AG08396 (cell line): ENCODE measurements at places on chromosomes 11 and 22.

DNA sequence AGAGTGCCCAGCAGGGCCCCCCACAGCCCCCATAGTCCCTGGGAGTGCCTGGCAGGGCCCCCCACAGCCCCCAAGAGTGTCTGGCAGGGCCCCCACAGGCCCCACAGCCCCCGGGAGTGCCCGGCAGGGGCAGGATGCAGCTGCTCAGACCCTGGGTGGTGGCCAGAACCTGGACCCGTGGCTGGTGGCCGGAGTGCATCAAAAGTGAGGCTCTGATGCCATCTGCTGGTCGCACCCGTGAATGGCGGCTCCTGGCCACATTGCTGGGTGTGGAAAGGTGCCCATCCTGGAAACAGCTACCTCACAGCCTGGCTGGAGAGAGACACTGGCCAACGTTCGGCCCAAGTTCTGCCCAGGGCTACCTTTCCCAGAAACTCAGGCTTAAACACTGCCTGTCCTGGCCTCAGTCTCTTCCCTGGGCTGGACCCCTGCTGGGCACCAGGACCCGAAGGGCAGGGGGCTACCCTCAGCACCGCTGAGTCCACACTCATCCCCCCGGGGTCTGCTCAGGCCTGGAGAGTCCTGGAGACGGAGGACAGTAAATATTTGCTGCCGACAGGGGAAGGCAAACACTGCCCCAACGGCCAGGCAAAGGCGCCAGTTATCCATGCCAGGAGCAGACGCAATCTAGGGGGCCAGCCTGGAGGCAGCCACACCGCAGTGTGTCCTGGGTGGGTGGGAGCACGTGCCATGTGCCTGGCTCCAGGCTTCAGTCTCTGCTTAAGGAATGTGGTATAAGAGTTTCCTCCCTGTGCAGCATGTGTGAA lies 4.4 kb downstream of the INS start:
- peak; percentile 92 for DNase-seq

DNA sequence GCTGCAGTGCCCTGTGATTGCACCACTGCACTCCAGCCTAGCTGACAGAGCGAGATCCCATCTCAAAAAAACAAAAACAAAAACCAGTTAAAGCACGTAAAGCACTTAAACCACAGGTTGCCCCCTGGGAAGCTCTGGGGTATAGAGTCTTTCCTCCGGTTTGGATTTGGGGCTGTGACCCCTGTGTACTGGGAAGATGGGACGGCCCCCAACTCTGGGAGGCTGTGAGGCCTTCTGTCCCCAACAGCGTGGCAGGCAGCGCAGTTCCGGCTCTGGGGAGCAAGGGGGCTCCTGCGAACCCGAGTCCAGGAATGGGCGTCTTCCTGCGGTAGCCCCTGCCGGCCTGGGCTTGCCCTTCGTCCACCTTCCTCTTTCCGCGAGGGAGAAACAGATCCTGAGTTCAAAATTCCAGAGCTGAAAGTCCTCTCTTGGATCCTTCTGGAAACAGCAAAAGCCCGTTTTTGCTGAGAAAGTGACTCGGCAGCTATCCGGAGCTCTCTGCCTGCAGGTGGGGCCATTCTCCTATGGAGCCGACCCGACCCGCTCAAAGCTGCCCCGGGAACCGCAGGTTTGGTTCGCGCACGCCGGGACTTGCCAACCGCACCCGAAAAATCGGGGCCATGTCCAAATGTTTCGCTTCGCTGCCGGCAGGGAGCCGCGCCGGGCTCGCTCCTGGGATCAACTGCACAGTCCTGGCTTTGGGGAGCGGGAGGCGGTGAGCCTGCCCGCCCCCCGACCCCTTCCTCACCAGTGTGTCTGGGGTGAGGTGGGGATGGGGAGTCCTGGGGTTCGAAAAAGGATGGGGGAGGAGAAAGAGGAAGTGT lies 36.3 kb upstream of the POLA2 start:
- DNase-seq: peak; percentile 80

DNA sequence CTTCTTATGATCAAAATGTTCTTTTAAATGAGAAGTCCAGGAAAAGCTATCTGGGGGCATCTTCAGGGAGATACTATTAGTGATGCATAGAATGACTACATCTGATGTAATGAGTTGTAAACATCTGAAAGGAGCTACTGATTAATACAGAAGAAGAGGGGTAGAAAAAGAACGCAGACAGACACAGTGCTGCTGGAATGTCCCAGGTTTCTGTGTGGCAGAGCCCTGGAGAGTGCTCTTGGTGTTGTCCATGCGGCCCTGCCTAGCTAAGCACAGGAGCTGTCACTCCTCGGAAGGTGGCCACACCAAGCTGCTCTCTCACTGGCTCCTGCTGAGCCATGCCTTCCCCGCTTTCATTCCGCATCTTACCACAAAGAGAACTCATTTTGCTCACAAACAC lies 768.8 kb downstream of the OPCML start:
- no peak for DNase-seq

DNA sequence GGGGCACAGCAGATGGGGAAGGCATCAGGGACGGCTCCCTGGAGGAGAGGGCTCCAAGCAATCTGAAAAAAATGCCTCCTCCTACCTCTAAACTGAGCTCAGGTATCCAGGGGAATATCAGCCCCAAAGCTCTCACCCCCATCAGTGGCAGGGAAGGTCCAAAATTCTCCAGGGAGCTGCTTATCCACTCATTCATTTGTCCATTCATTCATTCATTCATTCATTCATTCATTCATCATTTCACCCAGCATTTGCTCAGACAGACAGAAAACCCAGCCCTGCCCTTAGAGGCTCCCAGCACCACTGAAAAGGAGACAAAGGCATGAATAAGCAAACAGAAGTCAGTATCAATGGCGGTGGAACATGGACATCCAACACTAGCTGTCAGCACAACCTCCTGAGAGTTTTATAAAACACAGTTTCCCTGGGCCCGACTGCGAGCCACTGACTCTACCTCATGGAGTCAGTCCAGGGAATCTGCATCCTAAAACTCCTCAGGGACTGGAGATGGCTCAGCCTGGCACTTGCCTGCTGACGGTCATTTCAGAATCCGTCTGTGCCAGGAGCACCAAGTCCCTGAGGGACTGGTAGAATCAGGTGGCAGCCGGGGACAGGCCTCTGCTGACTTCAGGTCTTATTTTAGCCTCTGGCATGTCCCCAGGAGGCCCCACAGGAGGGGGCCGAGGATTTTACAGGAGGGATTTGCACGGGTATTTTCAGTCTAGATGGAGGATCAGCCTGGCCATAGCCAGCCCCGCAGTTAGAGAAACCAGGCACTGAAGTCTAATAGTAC lies 164.6 kb downstream of the MN1 start:
- no peak for DNase-seq

GRCh38 chr11:16909359-16910035 lies 104.7 kb downstream of the PLEKHA7 start:
- no peak for DNase-seq

- DNase-seq: no peak
These were observed 3.4 kb downstream of the NLRP6 start for GRCh38 chr11:281486-282161.

DNA sequence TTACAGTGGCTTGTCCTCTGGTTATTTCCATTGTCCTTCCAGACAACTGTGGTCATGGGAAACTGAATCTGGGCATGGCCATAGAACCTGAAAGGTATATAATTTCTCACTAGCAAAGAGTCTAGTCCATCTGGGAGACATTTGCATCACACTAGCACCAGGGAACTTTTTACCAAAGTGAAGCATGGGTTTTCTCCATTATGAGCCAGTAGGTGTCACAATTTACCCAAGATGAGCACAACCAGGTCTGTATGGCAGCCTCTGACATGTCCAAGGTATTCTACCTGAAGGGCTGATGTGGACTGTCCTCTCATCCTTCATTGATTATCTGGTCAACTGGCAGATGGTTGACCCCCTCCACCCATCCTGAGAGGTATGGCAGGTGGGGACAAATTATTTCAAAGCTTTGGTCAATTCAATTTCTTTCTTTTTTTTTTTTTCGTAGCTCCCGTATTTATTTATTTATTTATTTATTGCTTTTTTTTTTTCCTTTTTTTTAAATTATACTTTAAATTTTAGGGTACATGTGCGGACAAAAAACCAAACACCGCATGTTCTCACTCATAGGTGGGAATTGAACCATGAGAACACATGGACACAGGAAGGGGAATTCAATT lies 425.9 kb downstream of the TMEM135 start:
- no peak for DNase-seq

DNA sequence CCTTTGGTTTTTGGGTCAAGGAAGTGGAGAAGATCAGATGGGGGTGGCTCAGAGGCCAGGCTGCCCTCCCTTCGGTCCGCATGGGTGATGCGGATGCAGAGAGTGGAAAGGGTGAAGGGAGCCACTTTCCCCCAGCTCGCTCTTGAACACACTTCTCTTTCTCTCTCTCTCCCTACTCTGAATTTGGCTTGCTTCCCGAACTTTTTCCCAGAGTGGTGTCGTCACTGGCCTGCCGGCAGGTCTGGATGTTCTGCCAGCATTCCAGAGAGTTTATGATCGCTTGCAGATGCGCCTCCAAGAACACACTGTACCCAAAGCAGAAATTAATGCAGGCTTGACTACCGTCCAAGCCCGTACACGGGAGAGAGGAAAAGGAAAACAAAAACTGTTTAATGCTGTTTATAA lies 103.2 kb downstream of the ZBTB16 start:
- DNase-seq: peak; percentile 85

DNA sequence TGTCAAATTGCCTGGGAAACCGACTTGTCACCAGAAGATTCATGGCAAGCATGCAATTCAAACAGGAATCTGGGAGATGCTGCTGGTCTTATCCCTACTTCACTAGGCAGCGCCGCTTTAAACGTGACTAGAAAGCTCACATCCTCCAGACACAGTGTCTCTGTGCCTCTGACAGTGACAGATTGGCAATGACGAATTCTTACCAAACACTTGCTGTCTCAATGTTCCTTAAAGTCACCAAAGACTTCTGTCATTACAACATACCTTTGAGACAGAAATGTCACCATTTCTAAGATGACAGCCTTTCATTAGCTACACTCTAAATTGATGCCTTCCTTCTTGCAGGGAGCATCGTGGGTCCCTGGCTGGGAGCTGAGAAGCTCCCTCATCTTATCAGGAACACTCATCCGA lies 197.8 kb downstream of the CWF19L2 start:
- no peak for DNase-seq

DNA sequence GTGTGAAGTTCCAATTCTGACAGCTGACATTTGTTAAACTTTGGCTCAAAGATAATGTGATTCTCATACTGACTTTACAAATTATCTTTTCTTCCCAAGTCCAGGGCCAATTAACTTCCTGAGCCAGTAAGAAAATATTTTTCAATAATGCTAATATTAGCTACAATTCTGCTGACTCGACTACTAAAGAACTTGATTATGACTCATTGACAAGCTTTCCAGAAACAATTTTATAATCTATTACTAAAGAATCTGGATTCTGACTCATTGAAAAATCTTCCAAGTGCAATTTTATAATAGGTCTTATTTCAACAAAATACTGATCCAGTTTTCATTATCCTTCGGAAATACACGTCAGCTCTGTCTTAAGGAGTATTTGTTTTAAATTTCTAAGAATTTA lies 12.9 kb upstream of the XKR3 start:
- DNase-seq: no peak

DNA sequence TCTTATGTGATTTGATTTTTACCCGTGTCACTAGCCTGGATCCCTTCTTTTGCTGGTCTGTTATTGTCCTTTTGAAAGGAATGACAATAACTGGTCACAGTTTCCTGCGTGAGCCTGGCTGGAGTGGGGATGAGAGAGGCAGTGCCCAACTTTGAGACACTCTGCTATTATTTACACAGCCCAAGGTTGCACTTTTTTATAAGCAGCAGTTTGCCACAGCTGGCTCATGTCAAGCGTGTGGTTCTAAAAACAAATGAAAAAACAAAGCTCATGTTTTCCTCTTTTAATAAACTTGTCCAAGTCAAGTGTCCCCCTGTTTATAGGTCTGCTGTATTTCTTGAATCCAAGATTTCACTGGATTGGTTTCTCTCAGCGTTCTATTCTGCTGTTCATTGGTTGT lies 201.3 kb downstream of the GRIK4 start:
- no peak for DNase-seq

DNA sequence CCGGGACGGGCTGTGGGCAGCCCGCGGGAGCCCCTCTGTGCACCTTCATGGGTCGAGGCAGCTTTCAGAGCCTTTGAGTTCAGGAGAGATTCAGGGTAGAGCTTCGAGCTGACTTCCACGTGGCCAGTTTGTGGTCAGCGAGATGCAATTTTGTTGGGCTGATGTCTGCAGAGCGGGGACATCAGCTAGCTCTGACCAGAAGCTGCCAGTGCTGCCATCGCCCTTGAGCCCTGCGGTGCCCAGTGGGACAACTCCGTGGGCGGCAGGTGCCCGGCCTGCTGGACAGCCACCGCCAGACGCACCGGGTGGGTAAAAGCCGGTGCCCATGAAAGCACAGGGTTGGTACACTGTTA lies 719 bp downstream of the TALDO1 start:
- DNase-seq: peak; percentile 40

DNA sequence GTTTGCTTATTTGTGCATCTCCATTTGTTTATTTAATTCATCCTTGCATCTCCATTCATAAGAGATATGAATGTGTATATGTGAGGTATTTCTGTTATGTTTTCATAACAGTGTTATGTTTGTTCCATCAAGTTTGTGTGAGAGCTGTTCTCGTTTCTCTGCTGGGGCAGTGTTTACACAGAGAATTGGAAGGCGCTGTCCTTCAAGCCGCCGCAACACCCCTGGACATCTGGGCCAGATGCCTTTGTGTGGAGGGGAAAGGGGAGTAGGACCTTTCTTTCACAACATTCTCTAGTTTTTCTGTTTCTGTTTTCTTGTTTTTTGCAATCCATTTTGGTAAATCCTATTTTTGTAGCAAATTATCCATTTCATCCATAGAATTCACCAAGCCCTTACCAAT lies 7.0 kb upstream of the TM7SF2 start:
- no peak for DNase-seq

- peak; percentile 65 for DNase-seq
These were observed 9.6 kb upstream of the WNT11 start for GRCh38 chr11:76215941-76216340.

GRCh38 chr11:102599642-102600261 lies 25.4 kb downstream of the MMP20 start:
- peak; percentile 58 for DNase-seq

DNA sequence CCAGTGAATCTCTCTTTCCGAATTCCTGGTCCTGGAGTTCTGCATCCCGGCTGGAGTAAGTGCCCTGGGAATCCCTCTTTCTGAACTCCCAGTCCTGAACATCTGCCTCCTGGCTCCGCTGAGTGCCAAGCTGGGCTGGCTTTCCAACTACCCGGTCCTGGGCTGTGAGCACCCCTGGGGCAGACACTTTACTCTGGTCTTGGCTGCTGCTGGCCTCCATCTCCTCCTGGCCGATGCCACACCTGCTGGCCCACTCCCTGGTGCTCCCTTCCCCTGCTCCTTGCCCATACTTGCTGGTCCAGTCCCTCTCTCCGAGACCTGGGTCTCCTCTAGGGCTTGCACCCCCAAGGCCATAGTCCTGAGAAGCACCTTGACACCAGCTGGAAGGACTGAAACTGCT lies 14.7 kb downstream of the TNKS1BP1 start:
- DNase-seq: no peak

DNA sequence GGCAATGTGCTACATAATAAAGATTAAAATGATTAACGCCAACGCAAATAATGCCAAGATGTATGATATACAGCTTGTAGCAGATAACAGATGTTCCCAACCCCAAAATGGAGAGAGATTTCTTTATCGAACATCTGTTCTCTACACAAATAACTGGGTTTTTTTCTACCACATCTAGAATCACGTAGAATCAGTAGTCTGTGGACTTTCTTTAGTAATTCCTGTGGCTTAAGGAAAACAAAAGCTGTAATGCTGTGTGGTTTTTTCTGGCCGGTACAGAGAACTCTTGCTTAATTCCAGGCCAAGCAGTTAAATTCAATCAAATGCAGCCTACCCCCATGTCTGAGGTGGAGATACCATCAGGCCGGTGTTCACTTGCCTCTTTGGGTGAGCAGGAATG lies 303.4 kb downstream of the FAT3 start:
- peak; percentile 5 for DNase-seq

GRCh38 chr11:48047616-48048015 lies 67.3 kb downstream of the PTPRJ start:
- DNase-seq: peak; percentile 19
